ENCODE measurements at places on chromosomes 1 and 21.

- no peak for DNase-seq
Measured at GRCh38 chr1:48203287-48203900, 19.1 kb upstream of the SLC5A9 start.

GRCh38 chr1:205294934-205295333, 26.6 kb downstream of the NUAK2 start:
- no peak for DNase-seq

- no peak for DNase-seq
Measured at GRCh38 chr1:5664906-5665875, 327.0 kb downstream of the NPHP4 start.

DNA sequence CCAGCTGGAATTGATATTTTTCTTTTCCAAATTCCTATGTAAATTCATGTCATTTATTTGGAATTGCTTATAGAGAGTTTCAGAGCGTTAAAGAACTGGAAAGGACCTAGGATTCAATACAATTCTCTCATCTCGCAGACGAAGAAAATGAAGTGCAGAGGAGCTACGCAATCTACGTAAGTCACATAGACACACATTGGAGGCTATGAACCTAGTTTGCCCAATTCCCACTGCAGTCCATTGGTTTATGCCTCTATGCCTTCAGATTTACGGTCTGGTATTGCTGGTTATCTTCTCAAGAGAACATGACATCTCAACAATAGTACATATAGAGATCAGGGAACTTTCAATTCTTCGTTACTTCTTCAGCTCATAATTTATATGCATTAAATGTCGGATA, 971 bp upstream of the RNF2 start:
- no peak for DNase-seq

Measured in NT2/D1 (cell line).